Large intestine (tissue), 12 donors: ENCODE measurements at places on chromosomes 13 and 19.

GRCh38 chr13:44416301-44416700 lies 42.7 kb downstream of the SERP2 start:
- DNase-seq = no peak

GRCh38 chr19:54448040-54448773 lies 792 bp upstream of the LENG8 start:
- DNase-seq = peak; percentile 81

DNA sequence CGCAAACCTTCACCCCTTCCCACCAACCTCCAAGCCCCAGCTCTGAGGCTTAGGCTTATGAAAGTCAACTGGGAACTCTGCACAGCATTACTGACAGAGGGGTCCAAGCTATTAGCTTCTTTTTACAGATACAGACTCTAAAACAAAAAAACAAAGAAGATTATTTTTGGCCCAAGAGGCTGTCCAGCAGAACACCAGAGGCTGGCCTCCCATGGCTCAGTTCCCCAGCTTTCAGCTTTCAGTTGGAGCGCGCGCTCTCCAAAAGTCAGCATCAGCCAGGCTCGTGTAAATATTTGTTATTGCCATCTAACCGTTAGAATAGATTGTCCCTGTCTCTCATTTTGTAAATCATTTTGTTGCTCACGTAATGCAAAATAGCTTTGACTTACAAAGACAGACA lies 58.4 kb downstream of the ZIC5 start:
- DNase-seq = no peak

DNA sequence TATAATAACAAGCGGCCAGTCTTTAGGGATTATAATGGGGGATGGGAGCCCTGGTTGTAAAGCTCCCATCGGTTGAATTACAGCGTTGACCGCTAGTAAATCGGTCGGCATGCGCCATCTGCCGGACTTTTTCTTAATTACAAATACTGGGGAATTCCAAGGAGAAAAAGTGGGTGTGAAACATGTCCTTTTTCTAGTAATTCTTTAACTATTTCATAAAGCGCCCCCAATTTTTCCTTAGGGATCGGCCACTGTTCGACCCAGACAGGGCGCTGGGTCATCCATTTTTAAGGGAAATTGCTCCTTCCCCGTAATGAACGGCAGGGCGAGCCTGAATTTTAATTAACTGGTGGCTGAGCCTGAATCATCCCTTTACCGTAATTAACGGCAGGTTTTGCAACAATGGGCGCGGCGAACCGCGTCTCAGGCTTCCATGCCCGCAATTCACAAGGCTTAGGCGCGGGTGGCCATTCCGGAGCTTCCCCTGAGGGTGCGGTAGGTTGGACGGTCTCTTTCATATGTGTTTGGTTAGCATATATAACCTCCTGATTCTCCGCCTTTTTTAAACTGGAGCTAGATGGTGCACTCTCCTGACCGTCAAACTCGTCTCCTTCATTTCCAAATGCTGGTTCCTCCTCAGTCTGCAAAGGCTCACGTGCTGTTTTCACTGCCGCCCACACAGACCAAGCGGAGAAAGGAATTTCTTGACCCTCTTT lies 30.2 kb upstream of the EVI5L start:
- peak; percentile 31 for DNase-seq

DNA sequence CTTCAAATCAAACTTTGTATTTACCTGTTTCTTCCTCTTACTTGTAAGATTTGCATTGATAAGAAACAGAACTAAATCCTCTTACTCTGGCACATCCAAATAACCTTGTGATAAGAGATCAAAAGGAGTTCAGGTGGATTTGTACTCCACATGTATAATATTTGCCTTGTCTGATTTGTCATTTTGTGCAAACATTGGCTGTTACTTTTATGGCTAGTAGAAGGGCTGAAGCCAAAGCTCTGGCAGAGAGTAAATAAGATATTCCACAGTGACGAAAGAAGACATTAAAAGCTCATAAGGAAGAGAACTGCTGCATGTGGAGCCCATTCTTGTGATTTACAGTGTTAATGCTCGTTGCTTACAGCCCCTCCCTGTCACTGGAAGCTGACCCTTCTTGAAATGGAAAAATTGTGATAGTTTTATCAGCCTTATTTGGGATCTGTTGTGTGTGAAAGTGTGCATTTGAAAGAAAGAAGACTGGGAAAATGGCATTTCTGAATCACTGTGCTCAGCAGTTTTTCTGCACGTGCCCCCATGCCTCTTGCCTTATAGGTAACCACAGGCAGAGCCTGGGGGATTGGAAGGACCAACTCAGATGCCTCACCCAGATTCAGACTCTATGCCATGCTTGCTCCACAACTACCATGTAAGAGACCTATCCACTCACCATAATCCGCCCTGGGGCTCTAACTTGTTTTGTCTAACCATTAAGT lies 68.2 kb downstream of the OXGR1 start:
- peak; percentile 35 for DNase-seq

- no peak for DNase-seq
Observed at GRCh38 chr13:44837250-44837649, 152.0 kb downstream of the NUFIP1 start.

GRCh38 chr19:15702534-15702930 lies 25.3 kb upstream of the OR10H2 start:
- peak; percentile 88 for DNase-seq

DNA sequence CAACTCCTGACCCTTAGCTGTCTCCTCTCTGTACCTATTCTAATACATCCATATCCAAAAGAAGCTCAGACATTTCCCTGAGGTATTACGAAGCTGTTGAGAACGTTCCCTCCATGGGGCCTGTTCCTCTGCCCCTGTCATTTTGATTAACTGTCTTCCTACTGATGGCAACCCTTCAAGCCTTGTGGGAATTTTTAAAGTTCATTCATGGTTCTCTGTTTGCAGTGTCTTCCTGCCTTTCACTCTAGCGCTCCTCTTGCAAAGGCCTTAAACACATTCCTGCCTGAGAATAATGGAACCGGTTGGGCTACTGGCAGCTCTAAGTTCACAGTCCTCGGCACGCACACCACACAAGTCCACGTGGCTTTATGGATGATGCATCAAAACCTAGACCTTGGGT lies 66.1 kb downstream of the LHFPL6 start:
- no peak for DNase-seq

- DNase-seq = no peak
Observed at GRCh38 chr13:100828226-100828625, 153.6 kb upstream of the TMTC4 start.

DNA sequence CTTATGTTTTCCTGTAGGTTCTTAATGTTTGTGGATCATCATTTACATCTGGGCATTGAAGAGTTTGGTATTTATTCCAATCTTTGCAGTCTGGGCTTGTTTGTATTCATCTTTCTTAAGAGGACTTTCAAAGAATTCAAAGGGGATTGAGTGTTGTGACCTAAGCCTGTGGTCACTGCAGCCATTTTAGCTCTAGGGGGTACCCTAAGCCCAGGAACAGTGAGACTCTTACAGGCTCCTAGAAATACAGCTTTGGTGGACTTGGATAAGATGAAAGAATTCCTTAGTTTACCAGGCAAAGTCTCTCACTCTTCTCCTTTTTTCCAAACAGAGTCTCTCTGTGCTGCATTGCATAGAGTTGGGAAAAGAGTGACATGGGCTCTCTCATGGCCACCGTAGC lies 2539.0 kb upstream of the PCDH20 start:
- no peak for DNase-seq

- no peak for DNase-seq
Observed at GRCh38 chr13:101520672-101521071, 68.2 kb downstream of the ITGBL1 start.

DNA sequence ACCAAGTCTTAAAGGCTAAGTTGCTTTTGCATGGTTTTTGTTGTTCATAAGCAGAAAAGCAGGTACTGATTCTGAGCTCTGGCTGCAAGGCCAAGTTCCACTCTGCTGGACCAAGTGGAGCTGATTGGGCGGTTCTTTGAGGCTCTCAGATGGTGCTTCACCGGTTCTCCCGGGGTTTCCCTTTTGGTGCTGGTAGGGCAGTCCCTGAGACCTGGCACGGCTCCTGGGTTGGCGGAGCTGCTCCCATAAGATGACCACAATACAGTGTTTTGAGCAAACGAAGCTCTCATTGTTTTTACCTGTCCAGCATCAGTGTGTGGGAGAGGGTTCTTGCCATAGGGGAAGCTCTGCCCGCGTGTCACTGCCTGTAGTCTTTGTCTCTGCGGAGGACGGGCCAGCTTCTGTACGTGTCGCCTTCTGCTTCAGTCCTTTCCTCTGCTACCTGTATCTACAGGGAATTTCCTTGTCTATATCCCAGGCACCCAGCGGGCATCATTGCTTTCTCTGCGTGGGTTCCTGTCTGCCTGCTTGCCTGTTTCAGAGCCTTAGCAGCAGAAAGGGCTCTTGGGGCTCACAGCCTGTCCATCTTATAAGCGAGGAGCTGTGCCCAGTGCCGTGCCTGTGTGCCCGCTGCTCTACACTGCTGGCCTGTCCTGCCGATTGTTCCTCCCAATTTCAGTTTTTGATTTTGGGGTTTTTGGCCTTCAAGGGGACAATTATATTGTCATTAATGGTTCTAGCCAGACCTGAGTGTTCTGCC lies 2.3 kb downstream of the U2AF2 start:
- no peak for DNase-seq

DNA sequence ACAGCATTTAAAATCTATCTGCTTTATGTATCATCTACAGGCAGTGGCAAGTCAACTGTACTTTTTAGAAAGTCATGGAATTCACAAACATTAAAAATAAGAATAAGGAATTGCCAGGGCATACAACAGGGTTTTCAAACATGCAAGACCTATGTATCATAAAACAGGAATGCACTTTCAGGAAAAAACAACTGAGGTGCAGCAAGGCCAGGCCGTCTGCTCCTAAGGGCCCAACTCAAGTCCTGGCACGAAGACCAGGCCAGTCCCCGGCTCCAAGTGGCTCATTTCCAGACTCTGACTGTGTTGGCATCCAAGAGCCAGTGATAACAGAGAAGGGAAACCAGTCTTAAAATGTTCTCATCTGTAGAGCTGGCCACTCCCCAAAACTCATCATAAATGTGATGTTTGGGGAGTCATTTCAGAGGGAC lies 7.1 kb downstream of the RFX2 start:
- no peak for DNase-seq

- DNase-seq = no peak
Observed at GRCh38 chr13:80276371-80277289, 64.3 kb downstream of the SPRY2 start.

GRCh38 chr19:10587022-10587838 lies at the start of gene AP1M2:
TSS of gene AP1M2 (minus strand) at chr19:10587312. CDS start at chr19:10587231, 81 bp downstream.
- DNase-seq = peak; percentile 72

DNA sequence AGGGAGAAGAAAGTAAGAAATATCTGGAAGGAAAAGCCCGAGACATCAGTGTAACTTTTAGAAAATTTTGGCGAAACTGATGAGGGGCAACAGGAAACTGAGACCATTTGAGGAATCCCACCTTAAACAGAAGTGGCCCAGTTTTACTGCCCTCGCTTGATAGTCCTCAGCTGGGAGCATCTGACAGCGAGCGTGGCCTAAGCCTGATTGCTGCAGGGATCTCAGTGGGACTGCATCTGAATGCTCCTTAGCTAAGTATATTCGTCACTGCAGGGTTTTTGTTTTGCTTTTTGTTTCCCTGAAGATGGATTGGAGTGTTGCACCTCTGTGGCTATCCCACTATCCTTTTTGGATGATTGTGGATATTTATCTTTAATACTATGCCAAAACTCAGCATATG lies 262.7 kb upstream of the KLHL1 start:
- no peak for DNase-seq

DNA sequence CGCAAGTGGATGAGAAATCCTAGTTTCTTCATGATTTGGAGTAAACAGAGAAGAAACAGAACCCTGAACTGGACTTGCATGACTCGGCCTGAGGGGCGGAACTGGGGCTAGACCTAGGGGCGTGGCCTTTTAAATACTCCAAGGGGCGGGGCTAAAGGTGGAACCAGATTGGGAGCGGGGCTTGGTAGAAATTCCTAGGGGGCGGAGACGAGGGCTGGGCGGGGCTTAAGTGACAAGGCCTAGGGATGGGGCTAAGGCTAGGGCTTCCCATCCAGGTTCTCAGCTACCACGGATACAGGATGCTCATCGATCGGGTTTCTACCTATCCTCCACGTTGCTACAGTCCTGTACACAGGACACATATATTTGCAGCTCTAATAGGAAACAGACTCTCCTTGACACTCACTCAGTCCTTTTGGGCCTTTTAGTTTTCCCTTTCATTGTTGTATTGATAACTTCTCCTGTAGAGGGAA lies 372 bp upstream of the ZNF699 start:
- DNase-seq = no peak

- no peak for DNase-seq
Observed at GRCh38 chr19:43362179-43362578, 8.7 kb downstream of the CD177 start.

- no peak for DNase-seq
Observed at GRCh38 chr13:44207476-44207875, 166.1 kb upstream of the SERP2 start.

DNA sequence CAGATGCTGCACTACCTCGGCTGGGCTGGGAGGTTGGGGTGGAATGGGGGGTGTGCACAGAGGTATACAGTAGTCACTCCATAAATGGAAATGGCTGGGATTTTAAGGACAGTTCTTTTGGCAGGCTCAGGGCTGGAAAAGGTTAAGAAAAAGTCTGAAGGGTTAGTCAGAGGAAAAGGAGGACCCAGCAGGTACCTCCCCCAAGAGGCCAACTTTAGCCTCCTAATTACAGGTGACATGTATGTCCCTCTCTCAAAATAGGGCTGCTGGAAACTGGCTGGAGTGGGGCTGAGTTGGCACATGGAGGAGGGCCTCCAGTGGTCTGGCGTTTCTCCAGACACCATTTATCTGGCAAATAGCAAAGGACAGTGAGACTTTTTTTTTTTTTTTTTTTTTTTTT lies 994 bp downstream of the CCDC194 start:
- no peak for DNase-seq

- DNase-seq = no peak
Observed at GRCh38 chr13:37011788-37012187, 11.2 kb downstream of the EXOSC8 start.

DNA sequence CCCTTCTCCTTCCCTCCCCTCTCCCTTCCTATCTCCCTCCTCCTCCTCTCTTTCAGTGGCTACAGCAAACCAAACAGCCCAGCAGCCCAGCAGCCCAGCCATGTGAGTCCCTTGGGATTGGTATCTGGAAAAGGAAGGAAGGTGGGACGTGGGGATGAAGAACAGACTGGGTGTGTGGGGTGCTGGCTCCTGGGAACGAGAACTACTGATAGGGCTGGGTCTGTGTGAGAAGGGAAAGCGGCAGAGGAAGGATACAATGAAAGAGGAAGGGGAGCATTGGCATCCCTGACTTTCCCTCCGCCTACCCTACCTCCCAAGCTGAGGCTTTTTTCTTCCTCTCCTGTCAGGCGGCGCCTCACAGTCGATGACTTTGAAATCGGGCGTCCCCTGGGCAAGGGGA lies 863 bp downstream of the AURKC start:
- no peak for DNase-seq

- DNase-seq = no peak
Observed at GRCh38 chr19:6376512-6377190, 918 bp upstream of the PSPN start.
